Chondrocyte (in vitro differentiated cells): ENCODE measurements at places on chromosomes 6 and 20. TPM values are rescaled to one million over a fixed set of nuclear protein-coding genes. Genes with fewer than 3 reads are reported as not detected.

DNA sequence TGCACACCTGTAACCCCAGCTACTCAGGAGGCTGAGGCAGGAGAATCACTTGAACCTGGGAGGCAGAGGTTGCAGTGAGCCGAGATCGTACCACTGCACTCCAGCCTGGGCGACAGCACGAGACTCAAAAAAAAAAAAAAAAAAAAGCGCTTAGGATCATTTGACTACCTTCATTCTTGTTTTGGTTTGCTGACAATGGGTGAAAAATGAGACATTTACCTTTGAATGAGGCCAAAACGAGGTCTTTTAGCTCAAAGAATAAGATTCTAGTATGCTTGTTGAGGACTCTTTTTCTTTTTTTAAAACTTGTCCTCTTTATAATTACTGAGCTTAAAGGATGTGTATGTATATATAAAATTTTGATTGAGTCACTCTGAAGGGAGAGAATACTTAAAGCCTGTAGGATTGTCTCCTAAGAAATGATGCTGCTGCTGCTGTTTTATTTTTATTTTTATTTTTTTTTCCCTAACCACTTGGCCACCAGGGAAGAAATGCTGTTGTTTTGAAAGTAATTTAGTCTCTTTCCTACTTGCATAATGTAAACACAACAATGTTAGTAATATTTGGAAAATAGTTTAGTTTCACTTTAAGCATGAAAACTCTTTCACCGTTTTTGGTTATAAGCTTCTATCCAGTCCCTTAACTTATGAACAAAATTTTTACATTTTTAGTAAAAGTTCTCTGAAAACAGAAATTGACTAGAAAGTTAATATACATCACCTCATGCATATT, 7.9 kb downstream of the UBR2 start:
- DNase-seq: no peak

DNA sequence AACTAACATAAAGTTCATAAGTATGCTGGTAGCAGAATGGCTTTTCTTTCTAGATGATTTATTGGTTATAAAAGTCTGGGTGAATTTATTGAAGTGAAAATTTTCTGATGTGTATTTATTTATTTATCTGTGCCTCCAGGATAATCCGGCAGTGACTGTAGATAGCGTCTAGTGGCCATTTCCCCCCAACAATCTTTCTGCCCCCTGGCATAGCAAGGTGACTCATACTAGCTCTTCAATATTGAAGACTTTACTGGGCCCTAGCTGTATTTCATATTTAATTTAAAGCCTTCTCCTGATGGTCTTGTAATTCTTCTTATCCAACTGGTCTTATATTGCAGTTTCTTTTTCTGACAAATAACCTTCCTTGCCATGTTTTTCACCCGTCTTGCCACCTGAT, 154.1 kb upstream of the SGK1 start:
- no peak for DNase-seq

GRCh38 chr6:155400654-155400965, 55.0 kb downstream of the NOX3 start:
- no peak for DNase-seq

DNA sequence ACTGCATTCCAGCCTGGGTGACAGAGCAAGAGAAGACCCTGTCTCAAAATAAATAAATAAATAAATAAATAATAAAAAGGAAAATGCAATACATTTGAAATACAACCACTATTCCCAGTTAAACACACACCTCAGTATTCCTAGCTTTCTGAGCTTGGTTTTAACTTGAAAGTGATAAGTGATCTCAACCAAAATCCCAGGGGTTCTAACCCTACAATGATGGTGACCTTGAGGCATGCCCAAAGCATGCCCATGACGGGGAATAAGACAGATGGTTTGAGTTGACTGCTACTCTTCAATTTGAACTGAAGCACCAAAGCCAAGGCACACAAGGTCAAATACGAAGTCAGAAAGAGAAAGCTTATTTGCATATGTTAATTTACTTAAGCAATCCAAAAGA, 96.9 kb downstream of the ZFP64 start:
- DNase-seq: no peak

GRCh38 chr6:84549917-84550316, 214.5 kb downstream of the TBX18 start:
- no peak for DNase-seq

DNA sequence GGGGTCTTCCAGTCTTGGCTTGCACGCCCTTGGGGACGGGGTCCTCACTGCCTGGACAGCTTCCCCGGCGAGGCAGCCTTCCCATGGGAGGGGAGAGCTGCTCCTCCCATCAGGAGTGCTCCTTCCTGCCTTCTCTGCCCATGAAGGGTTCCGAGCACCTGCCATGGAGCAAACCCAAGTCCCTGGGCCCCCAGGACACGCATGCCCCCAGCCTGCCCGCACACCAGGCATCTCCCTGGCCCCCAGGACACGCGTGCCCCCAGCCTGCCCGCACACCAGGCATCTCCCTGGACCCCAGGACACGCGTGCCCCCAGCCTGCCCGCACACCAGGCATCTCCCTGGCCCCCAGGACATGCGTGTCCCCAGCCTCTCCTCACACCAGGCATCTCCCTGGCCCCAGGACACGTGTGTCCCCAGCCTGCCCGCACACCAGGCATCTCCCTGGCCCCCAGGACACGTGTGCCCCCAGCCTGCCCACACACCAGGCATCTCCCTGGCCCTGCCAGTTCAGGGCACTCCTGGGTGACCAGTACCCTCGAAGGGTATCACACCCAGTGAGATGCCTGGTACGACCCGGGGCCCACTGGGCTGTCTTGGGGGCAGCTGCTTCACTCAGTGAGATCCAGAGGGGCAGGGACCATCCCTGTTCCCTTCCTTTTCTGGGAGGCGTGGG, 21.7 kb downstream of the COL20A1 start:
- DNase-seq: peak; percentile 81

DNA sequence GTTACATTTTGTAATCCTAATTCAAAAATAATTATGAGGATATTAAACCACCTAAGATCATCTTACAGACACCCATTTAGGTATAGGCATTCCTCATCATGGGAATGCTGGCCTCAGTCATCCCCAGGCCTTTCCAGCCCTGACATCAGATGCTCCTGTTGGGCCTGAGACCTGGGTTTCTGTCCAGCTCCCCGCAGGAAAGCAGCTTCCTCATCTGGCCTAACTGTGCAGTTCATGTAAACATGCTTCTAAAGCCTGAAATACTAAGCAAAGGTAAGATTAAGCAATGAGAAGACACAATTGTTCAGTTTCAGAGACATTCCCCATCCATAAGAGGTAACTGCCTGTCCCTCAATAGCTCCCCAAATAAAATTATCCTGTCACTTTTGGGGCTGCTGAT, 19.0 kb downstream of the ETV7 start:
- DNase-seq: no peak

Gene SUMO4
- 1.1 to 2.8 TPM (median 1.5 TPM) in 3 replicates for total RNA-seq
